ENCODE measurements at places on chromosomes 3 and 15.

- DNase-seq = no peak
Observed at GRCh38 chr3:64616953-64617352, 70.8 kb downstream of the ADAMTS9 start.

DNA sequence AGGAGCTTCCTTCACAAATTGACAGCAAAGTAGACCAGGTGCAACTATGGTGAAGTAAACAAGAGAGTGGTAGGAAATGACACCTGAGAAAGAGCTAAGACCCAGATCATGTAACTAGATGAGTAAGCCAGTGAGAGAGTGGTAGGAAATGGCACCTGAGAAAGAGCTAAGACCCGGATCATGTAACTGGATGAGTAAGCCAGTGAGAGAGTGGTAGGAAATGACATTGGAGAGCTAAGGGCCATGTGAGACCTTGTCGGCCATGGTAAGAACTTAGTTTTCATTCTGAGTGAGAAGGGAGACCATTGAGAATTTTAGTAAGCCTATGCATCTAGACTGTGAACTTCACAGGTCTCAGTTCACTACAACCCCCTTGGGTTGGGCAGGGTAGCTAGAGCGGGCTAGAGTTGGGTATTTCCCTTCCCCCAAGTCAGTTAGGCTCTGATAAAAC is 5.4 kb upstream of the SENP7 start:
- no peak for DNase-seq

DNA sequence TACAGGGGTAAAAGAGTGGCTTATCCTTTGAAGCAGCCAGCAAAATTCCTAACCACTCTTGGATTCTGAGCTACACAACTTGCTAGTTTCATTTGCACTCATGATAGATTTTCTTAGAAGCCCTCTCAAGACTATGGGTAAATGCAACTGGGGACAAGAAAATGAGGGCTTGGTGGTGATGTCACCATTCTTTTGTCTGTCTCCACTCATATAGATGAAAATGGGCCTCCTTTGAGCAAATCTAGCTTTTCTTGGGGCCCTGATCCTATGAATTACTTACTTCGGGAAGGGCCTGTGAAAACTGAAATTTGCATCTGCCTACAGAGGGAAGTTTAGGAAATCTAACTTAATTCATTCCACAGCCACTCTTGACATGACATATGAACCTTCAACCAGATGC is 486.3 kb downstream of the MAGI1 start:
- DNase-seq = no peak

DNA sequence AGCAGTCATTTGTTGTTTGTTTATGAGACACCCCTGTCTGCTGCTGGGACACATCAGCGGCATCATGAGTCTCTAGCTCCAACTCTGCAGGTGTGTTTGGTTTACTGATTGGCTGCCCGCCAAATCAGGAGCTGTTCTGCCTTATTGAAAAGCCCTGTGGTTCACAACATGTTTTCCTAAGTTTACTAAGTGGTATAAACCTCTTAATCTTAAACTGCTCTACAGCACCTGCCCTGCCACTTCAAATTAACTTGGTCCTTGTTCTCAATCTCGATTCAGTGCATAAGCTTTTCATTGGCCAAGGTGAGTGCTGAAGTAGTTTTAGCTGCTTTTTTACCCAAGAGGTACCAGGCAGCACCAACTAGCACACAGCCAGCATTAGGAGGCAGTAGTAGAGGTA is 77.8 kb upstream of the WDR72 start:
- no peak for DNase-seq

DNA sequence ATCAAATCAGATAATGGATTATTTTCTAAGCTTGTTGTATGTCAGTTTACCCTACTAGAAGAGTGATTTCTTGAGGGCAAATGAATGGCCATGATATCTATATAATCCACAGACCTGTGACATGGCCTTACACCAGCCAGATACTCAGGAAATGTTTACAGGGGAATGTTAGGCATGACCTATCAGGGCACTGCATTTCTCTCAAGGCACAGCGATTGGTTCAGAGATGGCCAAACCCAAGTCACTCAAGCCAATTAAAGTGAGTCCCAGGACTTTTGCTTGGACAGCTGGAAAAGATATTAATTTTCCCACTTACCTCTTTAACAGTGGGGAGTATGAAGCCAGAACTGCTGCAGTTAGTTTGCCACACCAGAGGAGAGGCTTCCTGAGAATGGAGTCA is 28.7 kb upstream of the GATA2 start:
- DNase-seq = no peak

DNA sequence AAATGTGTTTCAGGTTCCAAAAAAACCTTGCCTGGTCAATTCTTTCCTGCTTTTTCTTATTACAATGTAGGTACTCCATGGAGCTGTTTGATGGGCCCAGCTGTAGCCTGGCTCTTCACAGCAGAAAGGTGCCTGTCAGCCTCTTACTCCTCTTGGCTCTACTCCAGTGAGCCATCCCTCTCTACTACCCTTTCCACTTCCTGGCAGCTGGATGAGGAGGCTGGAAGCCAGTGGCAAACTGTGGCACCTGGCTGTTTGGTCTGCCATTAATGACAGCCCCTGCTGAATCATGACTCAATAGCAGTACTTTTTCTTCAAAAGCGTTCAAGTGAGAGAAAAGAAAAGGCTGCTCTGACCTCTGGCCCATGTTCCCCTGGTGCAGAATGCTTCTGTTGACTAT is 618.1 kb downstream of the PYDC2 start:
- no peak for DNase-seq

DNA sequence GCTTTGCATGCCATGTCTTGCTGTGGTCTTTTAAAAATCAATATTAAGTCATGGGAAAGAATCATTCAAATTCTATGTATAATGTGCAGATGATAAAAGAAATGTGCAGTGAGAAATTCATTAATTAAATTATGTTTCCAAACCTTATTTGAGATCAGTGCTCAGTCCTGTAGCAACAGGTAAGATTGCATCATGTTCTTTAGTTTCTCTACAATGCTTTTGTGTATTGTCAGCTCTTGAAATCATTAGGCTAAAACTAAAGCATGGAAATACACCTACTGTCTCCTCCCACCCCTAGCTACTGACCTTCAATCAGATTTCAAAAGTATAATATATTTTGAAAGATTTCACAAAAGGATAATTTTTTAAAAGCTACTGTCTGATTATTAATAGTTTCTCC is 612.7 kb downstream of the ROBO2 start:
- DNase-seq = no peak

GRCh38 chr3:70766301-70766700 is 453.9 kb upstream of the MDFIC2 start:
- DNase-seq = no peak

DNA sequence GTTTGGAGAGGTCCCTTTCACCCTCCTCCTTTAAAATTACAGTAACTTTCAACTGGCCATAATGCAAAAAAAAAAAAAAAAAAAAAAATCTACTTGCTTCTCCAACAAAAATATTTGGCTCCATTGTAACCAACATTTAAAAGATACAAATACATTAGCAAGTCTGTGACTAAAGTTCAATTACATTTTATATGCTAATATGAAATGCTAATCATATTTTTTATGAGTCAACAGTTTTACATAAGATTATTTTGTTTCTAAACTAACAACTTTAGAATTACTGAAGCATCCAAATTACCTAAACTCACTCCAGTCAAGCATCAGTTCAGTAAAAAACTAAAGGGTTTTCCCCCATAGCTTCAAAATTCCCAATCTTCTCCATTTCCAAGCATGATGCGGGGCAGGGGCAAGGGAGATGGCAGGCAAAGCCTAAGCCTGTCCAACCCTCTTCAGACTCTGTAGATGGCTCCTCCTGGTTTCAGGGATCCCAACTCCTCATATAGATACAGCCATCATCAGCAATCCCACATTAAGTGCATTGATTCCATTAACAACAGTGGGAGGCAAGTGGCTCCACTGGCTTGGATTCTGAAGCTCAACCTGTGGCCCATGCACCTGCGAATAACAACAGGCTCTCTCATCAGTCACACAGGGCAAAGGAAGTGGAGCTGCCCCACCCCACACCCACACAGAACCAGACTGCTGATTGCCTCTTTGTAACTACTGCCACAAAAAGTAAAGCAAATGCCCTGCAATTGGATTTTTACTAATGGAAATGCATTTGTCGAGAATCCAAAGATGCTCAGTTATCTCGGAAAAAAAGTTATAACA is 15.0 kb downstream of the SFMBT1 start:
- no peak for DNase-seq

DNA sequence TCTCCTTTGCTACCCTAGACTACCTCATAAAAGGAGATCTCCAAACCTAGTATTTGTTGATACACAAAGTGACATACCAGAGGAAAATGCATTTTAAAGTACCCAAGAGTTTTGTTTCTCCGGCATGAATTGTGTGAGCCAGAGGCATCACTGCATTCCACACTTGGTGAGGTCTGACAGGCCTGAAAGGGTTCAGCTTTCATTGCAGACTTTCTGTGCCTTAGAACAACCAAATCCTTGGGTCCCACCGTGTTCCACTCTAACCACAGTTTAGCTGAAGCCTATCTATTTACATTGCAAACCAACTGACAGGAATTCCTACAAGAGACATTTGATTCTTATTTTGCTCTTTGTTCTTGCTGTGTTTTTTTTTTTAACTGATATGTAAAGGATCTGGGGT is 21.0 kb upstream of the EID1 start:
- DNase-seq = no peak

- DNase-seq = no peak
Observed at GRCh38 chr3:55718521-55718921, 231.4 kb upstream of the WNT5A start.

GRCh38 chr3:121852256-121852655 is 17.2 kb downstream of the EAF2 start:
- no peak for DNase-seq

DNA sequence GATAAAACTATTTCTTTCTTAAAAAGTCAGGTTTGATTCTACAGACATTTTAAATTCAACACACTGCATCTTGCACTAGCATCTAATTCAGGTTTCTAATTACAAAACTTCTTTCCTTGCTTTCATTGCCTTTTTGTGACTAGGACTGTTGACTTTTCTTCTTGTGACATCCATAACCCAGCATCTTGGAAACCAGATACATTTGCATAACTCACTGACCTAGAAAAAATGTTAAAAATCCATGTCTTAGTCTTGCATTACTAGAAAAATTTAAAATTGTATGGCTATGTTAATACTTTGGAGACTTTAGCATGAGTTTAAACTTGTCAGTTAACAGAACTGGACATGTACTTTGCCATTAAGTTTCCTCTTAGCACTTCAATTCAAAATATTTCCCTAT is 72.7 kb downstream of the DTWD1 start:
- no peak for DNase-seq

DNA sequence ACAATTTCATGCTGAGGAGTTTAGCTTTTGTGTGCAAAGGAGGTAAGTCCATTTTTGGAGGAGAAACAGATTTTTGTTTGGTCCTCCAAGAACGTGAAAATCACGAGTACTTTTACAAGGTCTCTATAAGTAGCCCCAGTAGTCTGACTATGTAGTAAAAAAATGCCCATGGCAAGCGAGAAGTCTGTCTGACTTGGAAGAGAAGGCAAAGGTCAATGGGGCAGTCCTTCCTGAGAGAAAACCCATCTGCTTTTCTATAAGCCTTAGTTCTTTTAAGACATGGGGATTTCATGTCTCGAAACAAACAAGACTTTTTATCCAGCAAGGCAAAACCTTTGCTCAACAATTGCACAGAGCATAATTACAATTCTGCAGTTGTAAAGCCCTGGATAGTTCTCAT is 183.2 kb downstream of the GAP43 start:
- DNase-seq = no peak

- no peak for DNase-seq
Observed at GRCh38 chr3:139935866-139936817, 1.2 kb downstream of the CLSTN2 start.

DNA sequence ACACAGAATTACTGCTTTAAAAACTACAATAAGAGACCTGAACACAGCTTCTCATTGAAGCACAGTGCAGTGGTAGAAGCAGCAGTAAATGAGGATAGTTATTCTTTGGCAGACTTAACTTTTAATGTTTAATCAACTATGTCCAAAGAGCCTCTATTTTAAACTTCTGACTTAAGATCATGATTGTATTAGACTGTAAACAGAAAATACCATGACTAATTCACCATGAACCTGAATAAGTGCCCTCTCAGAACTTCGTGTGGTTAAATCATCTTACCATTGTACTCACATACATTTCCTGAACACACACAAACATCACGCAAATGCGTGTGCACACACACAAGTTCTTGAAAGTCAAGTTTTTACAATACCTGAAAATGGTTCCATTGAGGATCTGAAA is 13.9 kb downstream of the CEP152 start:
- DNase-seq = no peak

DNA sequence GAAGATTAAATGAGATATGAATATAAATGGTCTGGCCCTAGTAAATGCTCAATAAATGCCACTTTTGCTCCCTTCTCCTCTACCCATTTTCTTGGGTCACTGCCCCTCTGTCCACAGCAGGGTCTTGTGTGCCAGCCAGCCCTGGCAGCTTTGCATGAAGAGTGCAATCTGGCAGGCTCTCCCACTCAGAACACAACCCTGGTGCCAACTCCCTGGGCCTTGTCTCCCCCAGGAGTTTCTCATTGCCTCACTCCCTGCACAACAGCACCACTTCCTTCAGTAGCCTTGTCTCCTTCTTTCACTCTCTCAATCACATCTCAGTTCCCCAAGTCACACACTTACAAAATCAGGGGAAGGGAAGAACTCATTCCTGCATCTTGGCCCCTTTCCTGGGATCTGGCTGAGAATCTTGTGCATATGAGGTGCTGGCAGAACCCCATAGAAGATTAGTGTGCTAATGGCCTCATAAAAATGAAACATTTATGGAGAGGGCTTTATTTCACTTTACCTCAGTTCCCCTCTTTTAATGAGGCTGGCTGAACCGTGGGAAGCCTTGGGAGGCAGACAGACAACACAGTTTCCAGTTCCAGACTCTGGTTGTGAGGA is 445.9 kb upstream of the PROK2 start:
- no peak for DNase-seq

- no peak for DNase-seq
Observed at GRCh38 chr3:72996121-72996472, 514 bp upstream of the PPP4R2 start.

DNA sequence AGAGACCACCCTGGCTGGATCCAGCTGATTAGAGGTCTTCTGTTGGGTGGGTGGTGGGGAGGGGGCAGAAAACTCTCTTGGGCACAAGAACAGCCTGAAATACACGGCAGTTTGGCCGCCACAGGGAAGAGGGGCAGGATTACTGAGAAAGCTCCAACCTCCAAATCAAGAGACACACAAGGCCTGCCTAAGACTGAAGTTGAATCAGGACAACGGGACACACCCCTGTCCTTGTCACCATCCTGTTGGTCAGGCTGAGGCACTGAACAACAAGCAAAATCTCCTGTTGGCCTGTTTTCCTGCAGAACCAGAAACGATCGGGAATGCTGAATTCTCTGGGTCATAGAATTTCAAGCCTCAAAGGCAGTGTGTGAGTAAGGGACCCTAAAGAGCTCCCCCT is 247.8 kb downstream of the FAM43A start:
- no peak for DNase-seq
